ENCODE measurements at places on chromosomes 7 and 10. TPM values are rescaled to one million over a fixed set of nuclear protein-coding genes. Genes with fewer than 3 reads are reported as not detected.

- DNase-seq = peak; percentile 87
These were observed at the start of gene HDAC9 for GRCh38 chr7:18495412-18496340. TSS of gene HDAC9 (plus strand) at chr7:18495749. CDS start at chr7:18496303, 554 bp downstream.

Gene SFRP4
- 2.4 TPM for total RNA-seq

Gene PILRA
- 2.0 TPM for total RNA-seq

Gene CEP55
- total RNA-seq = 1.8 TPM

DNA sequence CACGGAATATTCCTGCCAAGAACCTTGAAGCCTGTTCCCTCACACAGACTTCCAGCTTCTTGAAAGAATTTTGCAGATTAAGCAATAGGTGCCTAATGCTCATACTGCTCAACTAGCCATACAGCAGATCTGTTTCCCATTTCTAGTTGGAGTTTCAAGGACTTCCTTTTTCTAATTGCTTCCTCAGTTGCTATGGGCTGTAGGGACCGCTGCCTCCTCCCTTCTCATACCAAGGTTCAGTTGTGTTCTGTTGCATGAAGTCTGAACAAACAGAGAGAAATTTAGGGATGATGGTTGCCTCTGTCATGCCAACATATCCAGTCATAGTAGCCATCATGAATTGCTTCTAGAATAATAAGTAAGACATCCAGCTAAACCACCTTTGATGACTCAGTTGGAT lies 6.8 kb downstream of the ITGA8 start:
- no peak for DNase-seq

GRCh38 chr10:102669206-102670064 lies 25.2 kb downstream of the TRIM8 start:
- peak; percentile 66 for DNase-seq

DNA sequence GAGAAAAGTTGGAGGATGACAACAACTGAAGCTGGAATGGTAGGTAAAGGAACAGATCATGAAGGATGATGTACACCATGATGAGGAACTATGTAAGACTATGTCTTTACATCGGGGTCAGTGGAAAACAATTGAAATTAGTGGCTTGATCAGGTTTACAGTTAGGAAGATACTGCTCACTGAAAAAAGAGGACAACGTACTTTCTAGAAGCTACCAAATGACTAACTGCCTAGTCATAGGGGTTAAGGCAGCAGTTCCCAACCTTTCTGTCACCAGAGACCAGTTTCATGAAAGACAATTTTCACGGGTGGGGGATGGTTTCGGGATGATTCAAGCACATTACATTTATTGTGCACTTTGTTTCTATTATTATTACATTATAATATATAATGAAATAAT lies 91.6 kb upstream of the ANKRD1 start:
- DNase-seq = no peak

GRCh38 chr10:21452203-21452602 lies 73.3 kb downstream of the SKIDA1 start:
- DNase-seq = no peak

- DNase-seq = no peak
These were observed 265.3 kb upstream of the SMIM30 start for GRCh38 chr7:113383638-113384037.

DNA sequence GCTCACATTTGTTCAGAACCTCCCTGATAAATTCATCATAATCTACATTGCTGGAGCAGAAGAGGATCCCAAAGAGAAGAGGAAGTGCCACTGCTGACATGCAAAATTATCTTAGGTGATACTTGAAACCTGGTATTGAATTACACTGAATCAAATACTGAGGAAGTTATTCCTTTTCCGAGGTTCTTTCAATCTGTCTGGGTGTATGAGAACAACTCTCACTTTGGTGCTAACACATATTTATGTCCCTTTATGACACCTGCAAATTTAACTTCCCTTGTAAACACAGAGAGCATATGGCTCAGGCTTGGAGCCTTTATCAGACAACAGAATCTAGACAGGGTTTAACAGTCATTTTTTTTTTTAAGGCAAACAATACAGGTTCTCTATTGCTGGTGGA lies 131.4 kb downstream of the SRPK2 start:
- DNase-seq = no peak

- DNase-seq = no peak
These were observed 257.0 kb upstream of the ZNF32 start for GRCh38 chr10:43905512-43906236.

DNA sequence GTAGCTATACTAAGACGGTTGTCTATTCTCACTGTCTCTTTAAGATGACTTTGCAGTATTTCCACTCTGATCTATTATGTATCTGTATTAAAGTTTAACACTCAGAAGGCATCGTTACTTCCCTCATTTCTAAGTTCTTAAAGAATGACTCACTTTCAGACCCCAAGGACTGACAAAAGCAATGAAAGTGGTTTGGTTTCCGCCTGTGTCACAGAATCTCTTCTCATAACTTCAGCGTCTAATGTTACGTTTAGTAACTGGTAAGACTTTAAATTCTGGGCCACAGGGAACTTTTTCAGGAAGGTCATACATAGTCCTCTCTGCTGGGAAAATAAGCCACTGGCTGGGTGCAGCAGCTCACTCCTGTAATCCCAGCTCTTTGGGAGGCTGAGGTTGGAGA lies 892.0 kb upstream of the AUTS2 start:
- DNase-seq = peak; percentile 95

DNA sequence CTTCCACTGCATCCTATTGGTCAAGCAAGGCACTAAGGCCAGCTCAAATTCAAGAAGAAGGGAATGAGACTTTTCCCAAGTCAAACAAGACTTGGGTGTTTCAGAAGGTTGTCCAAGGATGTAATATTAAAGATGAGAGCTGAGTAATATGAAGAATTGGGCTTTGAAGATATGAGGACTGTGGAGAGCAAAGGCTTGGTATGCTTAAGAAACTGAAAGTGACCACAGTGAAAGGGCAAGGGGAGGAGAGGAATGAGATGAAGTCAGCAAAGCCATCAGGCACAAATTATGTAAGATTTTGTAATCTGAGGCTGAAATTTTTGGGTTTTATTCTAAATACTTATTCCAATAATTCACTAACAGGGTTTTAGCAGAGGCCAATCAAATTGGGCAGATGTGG lies 38.6 kb upstream of the NPY start:
- no peak for DNase-seq

Gene ANXA8L1
- total RNA-seq = not detected

Gene ANKRD1
- 123 TPM for total RNA-seq

Gene KLF14
- total RNA-seq = 0.05 TPM

Gene UPK3B
- total RNA-seq = 0.15 TPM

GRCh38 chr7:50209461-50210135 lies 94.9 kb upstream of the IKZF1 start:
- DNase-seq = no peak

GRCh38 chr10:79069325-79070080 lies 737 bp downstream of the ZMIZ1 start:
- no peak for DNase-seq

- DNase-seq = no peak
These were observed 7.7 kb downstream of the GUSB start for GRCh38 chr7:65974191-65974801.

DNA sequence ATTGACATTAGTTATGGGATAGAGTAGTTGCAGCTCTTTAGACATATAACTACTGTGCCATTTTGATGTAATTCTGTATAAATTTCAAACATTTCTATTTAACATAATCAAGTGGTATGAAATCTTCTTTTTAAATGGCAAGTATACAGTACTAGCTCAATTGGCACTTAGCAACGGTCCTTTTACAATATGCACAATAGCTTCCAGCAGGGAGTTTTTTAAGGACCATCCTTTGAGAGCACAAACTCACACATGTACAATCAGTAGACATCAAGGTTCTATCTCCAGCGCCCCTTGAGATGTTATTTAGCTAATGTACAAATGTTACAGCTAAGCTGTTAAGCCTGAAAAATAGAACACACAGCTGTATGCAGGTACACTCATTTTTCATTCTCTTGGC lies 480.7 kb downstream of the TFEC start:
- no peak for DNase-seq

Gene LGI1
- total RNA-seq = not detected

Gene ZSCAN25
- 10.1 TPM for total RNA-seq

- no peak for DNase-seq
These were observed 315.8 kb upstream of the KAT6B start for GRCh38 chr10:74510594-74510993.

Gene CPA1
- total RNA-seq = not detected

DNA sequence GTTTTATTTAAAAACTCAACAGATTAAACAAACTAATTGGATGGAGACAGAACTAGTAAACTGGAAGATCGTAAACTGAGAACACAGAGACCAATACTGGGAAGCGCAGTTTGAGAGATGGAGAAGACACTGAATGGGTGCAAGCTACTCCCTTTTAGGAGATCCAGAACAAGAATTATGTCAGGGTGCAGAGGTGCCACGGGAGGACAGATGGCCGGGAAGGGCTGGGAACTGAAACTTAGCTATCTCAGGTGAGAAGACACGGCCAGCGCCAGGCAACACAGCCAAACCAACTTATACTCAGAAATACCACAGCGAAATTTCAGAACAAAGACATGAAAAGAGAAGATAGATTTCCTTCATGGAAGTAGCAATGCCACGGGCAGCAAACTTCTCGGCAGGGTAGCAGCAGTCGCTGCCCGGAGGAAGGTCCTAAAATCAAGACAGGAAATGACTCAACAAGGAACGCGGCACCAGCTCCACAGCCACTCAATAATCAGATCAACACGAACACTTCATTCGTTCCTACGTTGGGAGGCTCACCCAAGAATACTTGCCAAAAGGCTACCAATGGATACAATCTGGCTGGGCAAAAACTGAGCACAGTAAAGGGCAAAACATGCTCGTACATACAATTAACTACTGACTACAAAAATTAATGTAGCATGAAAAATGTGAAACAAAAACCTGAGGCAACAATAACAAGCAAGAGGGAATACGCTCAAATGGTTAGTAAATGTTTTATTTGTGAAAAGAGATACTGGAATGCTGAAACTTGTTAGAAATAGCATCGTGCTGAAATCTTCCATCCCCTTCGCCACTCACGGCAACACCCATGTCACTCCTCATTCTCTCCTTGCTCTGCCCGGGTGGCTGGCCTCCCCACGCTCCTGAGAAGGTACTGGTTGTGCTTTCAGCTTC lies 2.2 kb upstream of the LRRC27 start:
- DNase-seq = peak; percentile 94

DNA sequence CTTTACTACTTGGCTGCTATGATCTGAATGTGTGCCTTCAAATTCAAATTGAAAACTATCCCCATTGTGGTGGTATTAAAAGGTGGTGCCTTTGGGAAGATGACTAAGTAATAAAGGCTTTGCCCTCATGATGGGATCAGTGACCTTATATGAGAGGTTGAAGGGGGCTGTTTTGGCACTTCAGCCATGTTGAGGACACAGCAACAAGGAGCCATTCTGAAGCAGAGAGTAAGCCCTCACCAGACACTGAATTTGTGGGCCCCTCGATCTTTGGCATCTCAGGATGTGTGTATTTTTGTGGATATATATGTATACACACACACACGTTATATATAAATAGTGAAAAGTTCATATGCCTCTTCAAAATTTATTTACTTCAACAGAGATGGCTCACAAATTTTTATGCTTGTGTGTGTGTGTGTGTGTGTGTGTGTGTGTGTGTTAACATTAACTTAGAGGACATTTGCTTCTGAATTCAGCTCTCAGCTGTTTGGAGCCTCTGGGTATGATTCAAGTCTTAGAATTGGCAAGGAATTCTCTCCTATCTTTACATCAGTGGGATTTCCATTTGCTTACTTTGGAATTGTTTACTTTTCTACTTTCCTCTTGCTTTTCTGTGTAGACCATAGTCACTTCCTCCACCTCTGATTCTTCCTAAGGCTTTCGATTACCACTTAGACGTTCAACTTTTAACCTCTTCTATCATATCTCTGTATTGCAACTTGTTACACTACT lies 66.6 kb downstream of the MAGI2 start:
- DNase-seq = peak; percentile 9

- no peak for DNase-seq
These were observed 14.8 kb downstream of the CPA5 start for GRCh38 chr7:130359276-130359857.

DNA sequence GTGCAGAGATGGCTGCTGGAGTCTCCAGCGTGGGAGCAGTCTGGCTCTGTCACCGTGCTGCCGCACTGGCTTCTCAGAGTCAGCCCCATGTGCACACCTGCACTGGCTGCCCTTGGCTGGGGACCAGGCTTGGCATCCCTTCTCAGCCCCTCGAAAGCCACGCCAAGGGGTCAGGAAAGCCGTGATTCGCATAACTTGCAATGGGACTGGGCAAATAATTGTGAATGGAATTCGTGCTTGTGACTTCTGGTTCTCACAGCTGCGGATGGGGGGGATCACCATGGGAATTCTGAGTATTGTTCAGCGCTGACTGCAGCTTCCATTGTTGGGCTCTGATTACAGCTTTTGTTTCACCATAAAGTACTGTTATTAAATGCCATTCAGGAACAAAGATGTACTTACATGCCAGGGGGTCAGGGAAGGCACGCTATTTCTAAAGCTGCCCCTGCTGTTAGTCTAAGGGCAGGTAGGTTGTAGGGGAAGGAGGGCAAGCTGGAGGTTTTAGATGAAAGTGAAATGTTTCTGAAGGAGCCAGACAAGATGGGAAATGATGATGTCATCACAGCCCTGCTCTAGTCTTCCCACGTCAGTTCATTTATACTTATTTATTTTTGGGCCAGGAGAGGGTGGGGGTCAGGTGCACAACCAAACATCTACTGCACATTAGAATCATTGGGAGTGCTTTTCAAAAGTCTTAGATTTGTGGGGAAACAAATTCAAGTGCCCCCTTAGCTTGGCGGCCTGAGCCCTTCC lies 5.8 kb upstream of the PLEKHA1 start:
- no peak for DNase-seq

Gene HERC4
- total RNA-seq = 71.3 TPM

GRCh38 chr7:28675429-28675828 lies 263.1 kb downstream of the CREB5 start:
- no peak for DNase-seq

Gene LEP
- not detected for total RNA-seq

Gene LBX1
- not detected for total RNA-seq

Gene CFAP70
- 3.7 TPM for total RNA-seq

DNA sequence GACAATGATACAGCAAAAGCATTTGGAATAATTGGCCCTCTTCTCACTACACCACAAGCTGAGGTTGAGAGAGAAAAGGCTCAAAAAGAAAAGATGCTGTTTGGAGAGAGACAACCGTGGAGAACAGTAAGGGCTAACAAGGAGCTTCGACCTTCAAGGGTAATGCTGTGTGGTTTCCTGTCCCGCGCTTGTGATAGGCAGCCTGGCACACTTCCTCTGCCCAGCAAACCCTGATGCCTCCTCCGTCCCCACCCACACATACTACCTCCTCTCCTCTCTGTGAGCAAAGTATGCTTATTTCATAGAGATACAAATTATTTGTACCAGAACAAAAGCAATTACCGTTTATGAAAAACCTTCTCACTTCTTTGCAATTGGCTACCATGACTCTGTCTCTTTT lies 755.4 kb downstream of the KCNMA1 start:
- DNase-seq = no peak

All from renal cortical epithelial cell (primary cell).